IMR-90 (cell line): ENCODE measurements at places on chromosomes 6 and 20.
A peak's percentile ranks its signal among the peaks of the same experiment; 100 is the strongest.

DNA sequence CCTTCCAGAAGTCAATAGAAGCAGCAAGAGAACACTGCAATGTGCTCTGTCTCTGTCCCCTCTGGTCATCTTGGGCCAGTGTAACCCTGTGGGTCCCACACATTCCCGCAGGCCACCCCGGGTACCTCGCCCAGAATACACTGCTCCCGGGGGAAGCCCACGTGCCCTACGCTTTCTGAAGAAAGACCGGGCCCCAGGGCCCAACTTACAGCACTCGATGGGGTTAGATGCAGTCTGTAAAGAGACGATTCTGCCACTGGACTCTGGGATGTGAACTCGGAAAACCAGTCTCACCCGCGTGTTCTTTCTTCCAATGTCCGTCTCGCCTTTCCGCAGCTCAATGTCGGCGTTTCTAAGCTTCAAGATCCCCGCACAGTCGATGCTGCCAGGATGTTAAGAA, 68.7 kb downstream of the NFATC2 start:
- H3K27ac ChIP-seq, result no peak overlapping the region
- no peaks in the 10 kb centered on the region for H3K36me3 ChIP-seq
- no peaks in the 10 kb centered on the region; the same call in 1 of the 2 replicates for H3K4me1 ChIP-seq
- H3K27me3 ChIP-seq, result no peaks in the 10 kb centered on the region
- no peak for DNase-seq

DNA sequence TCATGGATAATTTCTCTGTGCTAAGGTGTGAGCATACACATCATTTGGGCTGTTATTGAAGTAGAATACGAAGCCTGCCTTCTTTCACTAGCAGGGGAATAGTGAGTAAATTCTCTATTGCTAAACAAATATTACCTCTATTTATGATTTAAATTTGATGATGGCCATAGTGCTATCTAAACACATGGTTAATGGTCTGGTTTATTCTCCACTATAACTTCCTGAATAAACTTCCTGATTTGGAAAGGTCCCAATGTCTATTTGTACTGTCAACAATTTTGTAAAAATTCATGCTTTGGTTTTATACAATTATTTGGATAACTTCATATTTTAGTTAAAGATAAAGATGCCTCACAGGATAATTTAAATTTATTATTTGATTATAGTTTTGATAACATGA, 400.8 kb downstream of the ARHGAP18 start:
- no peaks in the 10 kb centered on the region for H3K36me3 ChIP-seq
- H3K27me3 ChIP-seq, result no peaks in the 10 kb centered on the region
- peaks cover 2% of the 10 kb centered on the region; the same call in 1 of the 2 replicates for H3K4me1 ChIP-seq
- DNase-seq, result no peak
- H3K4me3 ChIP-seq, result no peak overlapping the region
- no peak overlapping the region for H3K27ac ChIP-seq

DNA sequence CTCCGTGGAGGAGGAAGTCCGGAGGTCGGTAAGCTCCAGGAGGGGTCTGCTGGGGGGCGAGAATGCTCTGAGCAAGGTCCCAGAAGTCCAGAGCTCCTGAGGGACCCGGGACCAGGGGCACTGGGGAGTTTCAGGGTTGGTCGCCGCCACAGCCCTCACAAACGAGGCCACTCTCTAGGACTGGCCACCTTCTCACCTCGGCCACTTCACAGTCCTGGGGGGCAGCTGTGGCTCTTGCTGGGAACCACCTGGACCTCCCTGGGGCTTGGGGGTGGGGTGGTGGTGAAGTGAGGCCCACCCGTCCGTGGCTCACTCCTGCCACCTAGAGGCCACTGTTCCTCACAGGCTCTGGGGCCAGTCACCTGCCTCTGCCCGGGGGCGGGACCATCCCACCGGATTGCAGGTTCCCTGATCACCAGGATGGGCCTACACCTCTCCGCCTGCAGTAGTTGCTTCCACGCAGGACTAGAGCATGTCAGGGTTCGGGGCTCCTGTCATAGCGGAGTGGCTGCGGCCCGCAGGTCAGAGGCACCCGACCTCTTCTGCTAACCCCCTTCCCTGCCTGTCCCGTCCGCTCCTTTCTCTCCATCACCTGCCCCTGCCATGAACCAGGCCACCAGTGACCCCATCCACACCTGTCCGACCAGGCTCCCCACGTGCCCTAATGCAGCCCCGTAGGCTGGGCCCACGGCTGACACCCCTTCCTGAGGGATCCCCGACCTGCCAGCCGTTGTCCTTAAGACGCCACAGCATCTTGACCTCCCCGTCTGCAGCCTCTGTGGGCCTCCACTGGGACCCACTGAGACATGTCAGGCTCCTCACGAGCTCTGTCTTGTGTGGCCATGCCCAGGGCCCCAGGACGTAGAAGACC, 5.1 kb upstream of the TCEA2 start:
- H3K36me3 ChIP-seq, result no peaks in the 10 kb centered on the region
- H3K4me3 ChIP-seq, result no peak overlapping the region
- peaks cover 2% of the 10 kb centered on the region; the same call in 1 of the 2 replicates for H3K27me3 ChIP-seq
- peak; percentile 40 for DNase-seq

- H3K4me3 ChIP-seq, result no peak overlapping the region
- no peaks in the 10 kb centered on the region for H3K27me3 ChIP-seq
- peak; percentile 91 for DNase-seq
- no peaks in the 10 kb centered on the region for H3K36me3 ChIP-seq
- no peak overlapping the region for H3K27ac ChIP-seq
These were observed 73.6 kb downstream of the RSPH3 start for GRCh38 chr6:158926414-158926813.

DNA sequence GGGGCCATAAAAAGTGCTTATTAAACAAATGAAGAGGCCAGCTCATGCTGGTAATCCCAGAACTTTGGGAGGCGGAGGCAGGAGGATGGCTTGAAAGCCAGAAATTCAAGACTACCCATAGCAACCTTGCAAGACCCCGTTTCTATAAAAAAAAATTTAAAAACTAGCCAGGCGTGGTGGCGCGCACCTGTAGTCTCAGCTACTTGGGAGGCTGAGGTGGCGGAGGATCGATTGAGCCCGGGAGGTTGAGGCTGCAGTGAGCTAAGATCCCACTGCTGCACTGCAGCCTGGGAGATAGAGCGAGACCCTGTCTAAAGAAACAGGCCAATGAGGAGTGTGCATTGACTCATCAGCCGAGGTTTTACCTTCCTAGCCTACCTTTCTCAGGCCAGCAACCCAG, 15.2 kb downstream of the NPEPL1 start:
- no peak for DNase-seq
- H3K36me3 ChIP-seq, result peaks cover 12% of the 10 kb centered on the region
- H3K4me1 ChIP-seq, result no peaks in the 10 kb centered on the region
- no peak overlapping the region for H3K4me3 ChIP-seq
- no peaks in the 10 kb centered on the region for H3K27me3 ChIP-seq

- no peak overlapping the region for H3K27ac ChIP-seq
- H3K27me3 ChIP-seq, result no peaks in the 10 kb centered on the region
- no peak for DNase-seq
- no peak overlapping the region for H3K4me3 ChIP-seq
- peaks cover 9% of the 10 kb centered on the region; the same call in 1 of the 2 replicates for H3K36me3 ChIP-seq
These were observed 5.3 kb upstream of the TNFRSF6B start for GRCh38 chr20:63690898-63691710.

DNA sequence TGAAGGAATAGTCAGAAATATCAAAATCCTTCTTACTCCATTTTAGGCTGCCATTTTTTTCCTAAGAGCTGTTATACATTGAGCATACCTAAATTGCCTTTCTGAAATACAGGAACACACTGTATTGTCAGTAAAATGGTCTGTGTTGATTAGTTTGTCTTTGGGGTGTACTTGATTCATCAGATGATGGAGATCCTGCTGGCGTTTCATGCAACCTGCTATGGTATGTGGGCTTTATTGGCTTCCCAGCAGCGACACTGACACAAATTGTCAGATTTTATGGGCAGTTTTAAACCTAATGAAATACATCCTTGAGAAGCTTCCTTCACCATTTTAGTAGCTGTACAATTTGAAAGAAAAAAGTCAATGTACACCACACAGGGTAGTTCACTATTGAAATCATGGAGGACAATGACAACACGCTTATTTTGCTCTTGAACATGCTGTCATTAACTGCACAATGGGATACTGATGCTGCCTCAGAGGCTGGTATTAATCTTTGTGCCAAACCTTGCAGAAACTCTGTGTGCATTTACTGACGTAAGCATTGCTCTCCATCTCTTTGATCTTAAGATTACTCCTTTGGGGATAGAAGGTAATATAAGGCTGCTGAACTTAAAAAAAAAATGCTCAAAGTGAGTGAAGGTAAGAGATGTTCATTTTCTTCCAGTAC, 124.9 kb downstream of the LAMA2 start:
- no peak overlapping the region for H3K4me3 ChIP-seq
- DNase-seq, result no peak
- H3K27ac ChIP-seq, result no peak overlapping the region
- no peaks in the 10 kb centered on the region; the same call in 1 of the 2 replicates for H3K27me3 ChIP-seq

GRCh38 chr6:14738933-14739332, 506.9 kb upstream of the JARID2 start:
- no peak for DNase-seq
- peaks cover 16% of the 10 kb centered on the region for H3K4me1 ChIP-seq
- H3K36me3 ChIP-seq, result no peaks in the 10 kb centered on the region

- no peak overlapping the region for H3K4me3 ChIP-seq
- H3K4me1 ChIP-seq, result no peaks in the 10 kb centered on the region
- no peak for DNase-seq
- no peak overlapping the region for H3K27ac ChIP-seq
- no peaks in the 10 kb centered on the region for H3K27me3 ChIP-seq
These were observed 355.3 kb downstream of the RNF144B start for GRCh38 chr6:18742406-18742805.

DNA sequence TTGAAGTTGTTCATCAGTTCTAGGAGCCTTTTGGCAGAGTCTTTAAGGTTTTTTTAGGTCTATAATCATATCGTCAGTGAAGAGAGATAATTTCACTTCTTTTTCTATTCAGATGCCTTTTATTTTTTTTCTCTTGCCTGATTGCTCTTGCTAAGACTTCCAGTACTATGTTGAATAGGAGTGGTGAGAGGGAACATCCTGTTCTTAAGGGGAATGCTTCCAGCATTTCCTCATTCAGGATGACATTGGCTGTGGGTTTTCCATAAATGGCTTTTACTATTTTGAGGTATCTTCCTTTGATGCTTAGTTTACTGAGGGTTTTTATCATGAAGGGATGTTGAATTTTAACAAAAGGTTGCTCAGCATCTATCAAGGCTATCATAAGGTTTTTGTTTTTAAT, 109.5 kb downstream of the CLVS2 start:
- DNase-seq, result no peak
- H3K36me3 ChIP-seq, result no peaks in the 10 kb centered on the region
- no peak overlapping the region for H3K4me3 ChIP-seq

GRCh38 chr6:125358898-125359297, 57.1 kb upstream of the HDDC2 start:
- no peak for DNase-seq
- H3K4me3 ChIP-seq, result no peak overlapping the region
- H3K27me3 ChIP-seq, result peaks cover 25% of the 10 kb centered on the region
- H3K36me3 ChIP-seq, result no peaks in the 10 kb centered on the region
- no peak overlapping the region for H3K27ac ChIP-seq

DNA sequence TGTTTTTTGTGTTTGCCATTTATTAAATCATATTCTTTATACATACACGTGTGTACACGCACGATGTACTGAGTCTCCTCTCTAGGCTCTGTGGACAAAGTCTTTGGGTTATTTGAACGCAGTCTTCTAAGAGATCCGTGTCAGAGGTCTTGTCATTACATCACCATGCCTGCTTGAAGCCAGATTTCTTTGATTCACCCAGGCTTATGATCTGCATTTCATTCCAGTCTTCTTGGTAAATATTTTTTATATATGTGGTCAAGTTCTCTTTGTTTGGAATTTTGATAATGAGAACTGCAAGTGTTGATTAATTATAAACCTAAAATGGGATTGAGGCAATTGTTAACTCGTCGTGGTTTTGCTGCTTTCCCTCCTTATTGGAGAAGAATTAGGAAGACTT, 34.6 kb downstream of the KCNS1 start:
- H3K27ac ChIP-seq, result no peak overlapping the region
- H3K36me3 ChIP-seq, result no peaks in the 10 kb centered on the region
- H3K4me1 ChIP-seq, result peaks cover 21% of the 10 kb centered on the region; the same call in 1 of the 2 replicates
- peak; percentile 55 for DNase-seq

DNA sequence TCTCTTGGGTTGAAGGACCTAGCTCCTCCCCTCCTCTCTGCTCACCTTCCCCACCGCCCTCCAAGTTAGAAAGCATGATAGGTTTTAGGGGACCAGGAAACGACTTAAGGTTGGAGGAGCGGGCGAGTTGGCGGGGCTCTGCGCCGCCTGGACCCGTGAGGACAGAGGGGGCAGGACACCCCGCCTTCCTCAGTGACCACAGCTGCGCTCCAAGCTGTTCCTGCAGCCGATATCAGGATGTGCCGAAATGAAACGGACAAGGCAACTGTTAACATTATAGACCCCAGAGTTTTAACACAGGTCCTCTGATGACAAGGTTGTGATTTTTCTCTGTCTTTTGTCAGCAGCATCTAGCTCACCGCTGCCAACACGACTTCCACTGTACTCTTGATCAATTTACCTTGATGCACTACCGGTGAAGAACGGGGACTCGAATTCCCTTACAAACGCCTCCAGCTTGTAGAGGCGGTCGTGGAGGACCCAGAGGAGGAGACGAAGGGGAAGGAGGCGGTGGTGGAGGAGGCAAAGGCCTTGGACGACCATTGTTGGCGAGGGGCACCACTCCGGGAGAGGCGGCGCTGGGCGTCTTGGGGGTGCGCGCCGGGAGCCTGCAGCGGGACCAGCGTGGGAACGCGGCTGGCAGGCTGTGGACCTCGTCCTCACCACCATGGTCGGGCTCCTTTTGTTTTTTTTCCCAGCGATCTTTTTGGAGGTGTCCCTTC, at the start of gene GRM1:
Gene GRM1 (plus strand): TSS at position 212 of the 722 bp plus-strand sequence. CDS start 456 bp downstream, at position 668.
- no peaks in the 10 kb centered on the region for H3K36me3 ChIP-seq
- no peak for DNase-seq
- H3K27ac ChIP-seq, result no peak within 1 kb of the TSS
- no peak within 1 kb of the TSS for H3K4me3 ChIP-seq

DNA sequence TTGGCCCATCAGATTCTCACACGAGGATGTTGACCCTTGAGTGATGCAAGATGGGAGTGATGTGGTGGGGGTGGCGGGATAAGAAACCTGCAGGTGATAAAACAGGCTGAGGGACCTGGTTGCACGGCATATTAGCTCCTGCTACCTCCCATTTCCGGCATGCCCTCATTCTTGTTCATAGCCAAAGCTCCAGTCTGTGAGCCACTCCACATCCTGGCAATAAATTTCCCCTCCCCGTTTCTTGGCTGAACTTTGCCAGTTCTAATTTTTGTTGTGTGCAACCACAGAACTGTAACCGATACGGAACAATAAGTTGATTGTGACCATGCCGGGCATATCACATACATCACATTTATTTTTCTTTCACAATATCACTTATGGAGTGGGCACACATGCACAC, 41.6 kb upstream of the NFATC2 start:
- H3K36me3 ChIP-seq, result no peaks in the 10 kb centered on the region
- DNase-seq, result no peak
- peaks cover 3% of the 10 kb centered on the region; the same call in 1 of the 2 replicates for H3K4me1 ChIP-seq
- H3K27me3 ChIP-seq, result no peaks in the 10 kb centered on the region
- H3K4me3 ChIP-seq, result no peak overlapping the region

- H3K4me1 ChIP-seq, result peaks cover 6% of the 10 kb centered on the region
- no peaks in the 10 kb centered on the region for H3K27me3 ChIP-seq
- no peaks in the 10 kb centered on the region for H3K36me3 ChIP-seq
- no peak overlapping the region for H3K4me3 ChIP-seq
- no peak for DNase-seq
- H3K27ac ChIP-seq, result no peak overlapping the region
These were observed 93.6 kb downstream of the INSM1 start for GRCh38 chr20:20461551-20461950.
